Thoracic aorta (tissue), 2 donors: ENCODE measurements at places on chromosomes 3 and 15. TPM values are rescaled to one million over a fixed set of nuclear protein-coding genes. Genes with fewer than 3 reads are reported as not detected.

DNA sequence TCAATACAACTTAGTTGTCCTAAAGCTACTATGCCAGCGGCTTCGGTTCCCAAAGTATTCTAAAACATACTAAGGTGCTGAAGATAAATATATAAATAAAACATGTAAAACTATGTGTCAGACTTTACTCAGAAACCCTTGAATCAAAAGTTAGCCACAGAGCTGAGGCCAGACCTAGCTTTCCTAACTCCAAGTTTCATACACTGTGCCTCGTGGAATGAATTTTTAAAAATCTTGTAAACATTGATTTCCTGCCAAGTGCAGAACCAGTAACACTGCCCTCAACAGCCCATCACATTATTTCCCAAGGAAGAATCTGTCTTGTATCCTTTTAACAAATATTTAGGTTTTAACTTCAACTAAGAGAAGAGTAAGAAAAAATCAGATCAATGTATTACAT is 36.4 kb downstream of the TAMM41 start:
- no peak overlapping the region for H3K4me3 ChIP-seq
- no peak for DNase-seq
- H3K27ac ChIP-seq, result no peak overlapping the region
- H3K27me3 ChIP-seq, result no peaks in the 10 kb centered on the region
- peaks cover 4% of the 10 kb centered on the region for H3K4me1 ChIP-seq

CLSTN2 gene
- 7.6 TPM for total RNA-seq

LDHAL6B gene
- total RNA-seq, result not detected

MYZAP gene
- total RNA-seq, result 6.8 TPM

GRCh38 chr3:141979050-141979671 is 102.7 kb downstream of the ATP1B3 start:
- H3K4me1 ChIP-seq, result no peaks in the 10 kb centered on the region
- DNase-seq, result no peak
- no peak overlapping the region for H3K27ac ChIP-seq
- no peaks in the 10 kb centered on the region for H3K36me3 ChIP-seq
- no peaks in the 10 kb centered on the region for H3K27me3 ChIP-seq

GRCh38 chr3:71050538-71051258 is 532.8 kb downstream of the FOXP1 start:
- peaks cover 64% of the 10 kb centered on the region for H3K4me1 ChIP-seq
- no peak for DNase-seq

DNA sequence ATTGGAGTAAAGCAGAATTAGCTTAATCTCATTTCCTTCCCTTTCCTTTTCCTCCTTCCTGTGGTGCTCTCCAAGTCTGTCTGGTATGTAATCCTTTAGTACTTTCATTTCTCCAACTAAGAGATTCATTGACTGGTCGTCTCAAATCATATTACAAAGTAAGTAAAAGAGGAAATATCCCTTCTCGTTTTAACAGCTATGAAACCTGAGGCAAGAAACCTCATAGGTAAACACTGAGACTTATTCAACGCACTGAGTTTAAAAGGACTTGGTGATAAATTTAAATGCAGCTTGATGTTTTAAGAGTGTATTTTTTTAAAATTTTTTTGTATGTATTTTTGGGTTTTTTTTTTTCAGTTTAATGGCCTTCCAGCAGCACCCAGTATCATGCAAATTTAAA is 117.2 kb upstream of the LRRC3B start:
- no peaks in the 10 kb centered on the region for H3K36me3 ChIP-seq
- no peaks in the 10 kb centered on the region for H3K27me3 ChIP-seq
- no peak overlapping the region for H3K27ac ChIP-seq
- no peaks in the 10 kb centered on the region for H3K4me1 ChIP-seq
- H3K4me3 ChIP-seq, result no peak overlapping the region

DNA sequence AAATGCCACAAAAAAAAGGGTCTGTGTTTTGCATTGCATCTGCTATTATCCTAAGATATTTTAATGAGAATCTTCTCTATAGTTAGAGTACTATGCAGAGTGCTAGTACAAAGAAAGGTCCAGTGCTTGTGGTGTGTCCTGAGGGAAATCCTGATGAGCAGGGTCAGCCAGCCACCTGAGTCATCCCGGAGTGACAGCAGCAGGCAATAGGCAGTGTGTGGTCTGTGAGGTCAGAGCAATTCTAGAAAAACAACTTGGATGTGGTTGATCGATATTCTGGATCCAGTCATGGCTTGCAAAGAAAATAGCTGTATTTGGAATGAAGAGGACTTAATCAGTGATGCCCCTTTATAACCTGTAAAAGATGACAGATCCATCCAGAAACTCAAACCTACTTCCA is 119.2 kb downstream of the CTNNB1 start:
- H3K36me3 ChIP-seq, result no peaks in the 10 kb centered on the region
- no peaks in the 10 kb centered on the region for H3K27me3 ChIP-seq
- H3K4me1 ChIP-seq, result no peaks in the 10 kb centered on the region
- H3K4me3 ChIP-seq, result no peak overlapping the region
- DNase-seq, result no peak
